ENCODE measurements at places on chromosomes 12 and 14.
A peak's percentile ranks its signal among the peaks of the same experiment; 100 is the strongest.

- no peak for DNase-seq
Measured at GRCh38 chr14:89415159-89415558, 1.9 kb downstream of the FOXN3 start.

DNA sequence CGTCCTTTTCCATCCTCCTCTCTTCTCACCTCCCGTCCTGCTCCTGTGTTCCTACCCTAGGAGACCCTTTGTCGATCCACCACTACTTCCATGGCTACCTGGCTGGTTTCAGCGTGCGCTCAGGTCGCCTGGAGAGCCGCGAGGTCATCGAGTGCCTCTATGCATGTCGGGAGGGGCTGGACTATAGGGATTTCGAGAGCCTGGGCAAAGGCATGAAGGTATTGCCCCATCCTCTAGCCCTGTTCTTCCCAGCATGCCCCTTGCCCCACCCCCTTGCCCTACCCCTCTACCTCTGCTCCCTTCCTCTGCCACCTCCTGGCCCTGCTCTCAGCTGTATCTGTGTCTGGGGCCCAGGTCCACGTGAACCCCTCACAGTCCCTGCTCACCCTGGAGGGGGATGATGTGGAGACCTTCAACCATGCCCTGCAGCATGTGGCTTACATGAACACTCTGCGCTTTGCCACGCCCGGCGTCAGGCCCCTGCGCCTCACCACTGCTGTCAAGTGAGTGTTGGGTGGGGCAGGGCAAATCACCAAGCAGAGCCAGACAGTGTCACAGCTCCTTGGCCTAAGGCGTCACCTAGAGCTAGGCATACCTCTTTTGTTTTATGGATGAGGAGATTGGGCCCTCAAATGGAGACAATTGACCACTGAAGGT lies 12.8 kb downstream of the CLSTN3 start:
- DNase-seq: no peak

- peak; percentile 6 for DNase-seq
Measured at GRCh38 chr14:93862265-93862664, 64.9 kb upstream of the FAM181A start.

DNA sequence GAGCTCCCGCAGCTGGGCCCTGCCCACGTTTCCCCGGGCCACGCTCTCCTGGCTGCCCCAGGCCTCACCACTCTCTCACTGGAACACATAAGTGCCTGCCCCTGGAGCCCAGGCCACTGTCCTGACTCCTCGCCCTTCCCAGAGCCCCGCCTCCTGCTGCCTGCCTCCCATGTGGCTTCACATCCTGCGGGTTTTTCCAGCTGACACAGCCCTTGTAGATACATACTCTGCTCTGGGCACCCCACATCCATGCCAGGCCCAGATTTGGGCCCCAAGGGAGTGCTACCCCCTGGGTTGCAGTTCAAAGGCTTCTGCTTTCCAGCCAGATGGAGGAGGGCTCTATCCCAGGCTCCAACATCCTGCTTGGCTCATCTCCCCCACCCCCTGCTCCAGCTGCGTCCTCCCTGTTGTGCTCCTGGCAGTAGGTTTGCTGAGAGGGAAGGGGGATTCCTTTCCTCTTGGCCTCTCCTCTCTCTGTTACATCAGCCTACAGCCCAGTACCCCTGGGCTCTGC lies 60.1 kb downstream of the TSPAN9 start:
- peak; percentile 81 for DNase-seq

GRCh38 chr14:23639891-23640523 lies 3.8 kb downstream of the DHRS2 start:
- DNase-seq: no peak

DNA sequence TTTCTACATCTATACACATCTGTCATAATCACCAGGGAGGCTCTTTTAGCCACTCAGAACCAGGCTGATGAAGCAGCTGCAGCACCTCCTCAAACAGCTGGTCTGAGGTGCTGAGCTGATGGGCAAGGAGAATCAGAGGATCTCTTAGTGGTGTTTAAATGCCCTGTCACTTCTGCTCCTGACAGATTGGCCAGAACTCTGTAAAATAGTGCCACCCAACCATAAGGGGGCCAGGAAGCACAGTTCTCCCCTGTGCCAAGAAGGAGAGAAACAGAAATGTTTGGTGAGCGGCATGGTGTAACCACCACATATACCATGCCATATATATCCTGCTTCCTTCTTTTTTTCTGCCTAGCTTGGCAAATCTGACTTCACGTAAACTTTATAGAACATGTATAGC lies 12.8 kb downstream of the SOCS2 start:
- DNase-seq: no peak

GRCh38 chr12:107650977-107651376 lies 34.6 kb upstream of the PWP1 start:
- DNase-seq: no peak

- DNase-seq: peak; percentile 62
Measured at GRCh38 chr14:74649673-74650072, 37.6 kb upstream of the LTBP2 start.

DNA sequence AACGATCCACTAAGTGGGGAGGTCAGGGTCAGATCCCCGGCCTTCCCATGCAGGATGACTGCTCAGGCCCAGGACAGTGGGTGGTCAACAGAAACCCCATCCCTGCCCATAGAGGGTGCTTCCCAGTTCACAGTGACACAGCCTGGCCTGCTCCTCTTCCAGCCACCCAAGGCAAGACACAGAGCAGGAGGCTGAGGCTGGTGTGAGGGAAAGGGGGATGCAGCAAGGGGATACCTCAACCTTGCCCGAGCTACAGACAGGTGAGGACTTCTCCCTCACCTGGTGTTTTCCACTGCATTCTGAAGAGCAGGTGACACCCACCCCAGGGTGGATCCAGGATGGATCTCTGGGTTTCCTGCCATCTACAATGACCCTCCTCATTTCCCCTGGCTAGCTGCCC lies 106.7 kb downstream of the KIF26A start:
- DNase-seq: peak; percentile 40

GRCh38 chr12:55957106-55957859 lies 8.6 kb downstream of the PMEL start:
- no peak for DNase-seq

DNA sequence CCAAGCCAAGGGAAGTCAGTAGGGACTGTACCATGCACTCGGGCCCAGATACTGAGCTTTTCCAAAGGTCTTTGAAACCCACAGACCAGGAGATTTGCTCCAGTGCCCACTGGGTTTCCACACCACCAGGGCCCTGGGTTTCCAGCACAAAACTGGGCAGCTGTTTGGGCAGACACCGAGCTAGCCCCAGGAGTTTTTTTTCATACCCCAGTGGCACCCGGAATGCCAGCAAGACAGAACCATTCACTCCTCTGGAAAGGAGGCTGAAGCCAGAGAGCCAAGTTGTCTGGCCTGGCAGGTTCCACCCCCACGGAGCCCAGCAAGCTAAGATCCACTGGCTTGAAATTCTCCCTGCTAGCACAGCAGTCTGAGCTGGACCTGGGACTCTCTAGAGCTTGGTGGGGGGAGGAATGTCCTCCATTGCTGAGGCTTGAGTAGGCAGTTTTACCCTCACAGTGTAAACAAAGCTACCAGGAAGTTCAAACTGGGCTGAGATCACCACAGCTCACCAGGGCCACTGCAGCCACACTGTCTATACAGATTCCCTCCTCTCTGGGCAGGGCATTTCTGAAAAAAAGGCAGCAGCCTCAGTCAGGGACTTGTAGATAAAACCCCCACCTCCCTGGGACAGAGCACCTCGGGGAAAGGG lies 793.7 kb downstream of the RPS29 start:
- DNase-seq: peak; percentile 60

- DNase-seq: no peak
Measured at GRCh38 chr12:51087818-51088217, 4.4 kb upstream of the CSRNP2 start.

DNA sequence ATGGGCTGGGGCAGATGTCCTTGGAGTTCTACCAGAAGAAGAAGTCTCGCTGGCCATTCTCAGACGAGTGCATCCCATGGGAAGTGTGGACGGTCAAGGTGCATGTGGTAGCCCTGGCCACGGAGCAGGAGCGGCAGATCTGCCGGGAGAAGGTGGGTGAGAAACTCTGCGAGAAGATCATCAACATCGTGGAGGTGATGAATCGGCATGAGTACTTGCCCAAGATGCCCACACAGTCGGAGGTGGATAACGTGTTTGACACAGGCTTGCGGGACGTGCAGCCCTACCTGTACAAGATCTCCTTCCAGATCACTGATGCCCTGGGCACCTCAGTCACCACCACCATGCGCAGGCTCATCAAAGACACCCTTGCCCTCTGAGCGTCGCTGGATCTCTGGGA lies 2.7 kb upstream of the SMIM41 start:
- no peak for DNase-seq

GRCh38 chr12:3350432-3350831 lies 140.6 kb upstream of the PRMT8 start:
- no peak for DNase-seq

GRCh38 chr12:95836185-95836609 lies 22.6 kb upstream of the SNRPF start:
- no peak for DNase-seq

- DNase-seq: peak; percentile 50
Measured at GRCh38 chr12:105676694-105677093, 346.2 kb downstream of the C12orf75 start.

DNA sequence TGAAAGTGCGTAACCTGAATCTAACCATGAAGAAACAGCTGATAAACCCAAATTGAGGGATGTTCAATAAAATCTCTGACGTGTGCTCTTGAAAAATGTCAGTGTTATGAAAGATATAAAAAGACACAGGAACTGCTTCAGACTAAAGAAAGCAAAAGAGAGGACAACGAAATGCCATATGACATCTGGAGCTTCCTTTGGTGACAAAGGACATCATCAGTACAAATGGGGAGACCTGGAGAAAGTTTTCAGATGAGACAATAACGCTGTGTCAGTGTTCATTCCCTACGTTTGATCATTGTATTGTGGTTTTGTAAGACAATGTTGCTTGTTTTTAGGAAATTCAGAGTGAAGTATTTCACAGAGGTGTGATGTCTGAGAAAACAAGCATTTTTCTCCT lies 125.9 kb upstream of the MAP1LC3B2 start:
- no peak for DNase-seq

DNA sequence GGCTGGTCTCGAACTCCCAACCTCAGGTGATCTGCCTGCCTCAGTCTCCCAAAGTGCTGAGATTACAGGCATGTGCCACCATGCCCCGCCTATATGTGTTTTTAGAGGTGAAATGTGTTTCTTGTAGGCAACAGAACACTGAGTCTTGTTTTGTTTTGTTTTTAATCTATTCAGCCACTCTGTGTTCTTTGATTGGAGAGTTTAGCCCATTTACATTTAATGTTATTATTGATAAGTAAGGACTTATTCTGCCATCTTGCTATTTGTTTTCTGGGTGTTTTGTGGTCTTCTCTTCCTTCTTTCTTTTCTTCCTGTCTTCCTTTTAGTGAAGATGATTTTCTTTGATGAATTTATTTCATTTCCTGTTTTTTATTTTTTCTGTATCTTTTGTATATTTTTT lies 29.6 kb downstream of the IFNG start:
- no peak for DNase-seq

DNA sequence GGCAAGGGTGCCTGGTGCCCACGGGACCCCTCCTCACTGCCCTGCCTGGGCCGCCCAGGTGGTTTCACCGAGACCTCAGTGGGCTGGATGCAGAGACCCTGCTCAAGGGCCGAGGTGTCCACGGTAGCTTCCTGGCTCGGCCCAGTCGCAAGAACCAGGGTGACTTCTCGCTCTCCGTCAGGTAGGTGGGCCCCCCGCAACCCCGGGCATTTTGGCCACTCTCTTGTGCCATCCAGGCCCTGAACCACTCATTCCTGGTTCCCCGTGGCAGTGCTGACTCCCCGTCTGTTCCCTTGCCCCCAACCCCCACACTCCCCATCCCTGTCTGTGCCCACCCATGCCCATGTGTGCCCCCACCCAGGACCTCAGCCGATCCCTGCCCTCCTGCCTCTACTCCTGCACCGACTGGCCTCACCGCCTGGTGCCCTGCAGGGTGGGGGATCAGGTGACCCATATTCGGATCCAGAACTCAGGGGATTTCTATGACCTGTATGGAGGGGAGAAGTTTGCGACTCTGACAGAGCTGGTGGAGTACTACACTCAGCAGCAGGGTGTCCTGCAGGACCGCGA lies 480 bp downstream of the PTPN6 start:
- DNase-seq: no peak

DNA sequence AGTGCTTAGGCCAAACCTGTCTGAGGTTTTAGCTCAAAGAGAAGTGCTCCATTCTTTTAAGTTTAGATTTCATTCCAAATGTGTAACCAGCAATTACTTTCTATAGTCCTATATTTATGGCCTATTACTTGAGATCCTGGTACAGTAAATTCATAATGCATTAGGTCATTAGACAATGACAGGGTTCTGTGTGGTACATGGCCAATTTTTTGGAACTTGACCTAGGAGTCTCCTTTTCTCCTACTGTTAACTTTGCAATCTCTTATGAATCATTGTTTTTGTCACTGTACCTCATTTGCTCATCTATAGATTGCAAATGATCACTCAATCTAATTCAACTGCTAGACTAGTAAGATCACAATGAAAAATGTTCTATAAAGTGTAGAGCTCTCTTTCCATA lies 136.7 kb downstream of the PDE3A start:
- no peak for DNase-seq

DNA sequence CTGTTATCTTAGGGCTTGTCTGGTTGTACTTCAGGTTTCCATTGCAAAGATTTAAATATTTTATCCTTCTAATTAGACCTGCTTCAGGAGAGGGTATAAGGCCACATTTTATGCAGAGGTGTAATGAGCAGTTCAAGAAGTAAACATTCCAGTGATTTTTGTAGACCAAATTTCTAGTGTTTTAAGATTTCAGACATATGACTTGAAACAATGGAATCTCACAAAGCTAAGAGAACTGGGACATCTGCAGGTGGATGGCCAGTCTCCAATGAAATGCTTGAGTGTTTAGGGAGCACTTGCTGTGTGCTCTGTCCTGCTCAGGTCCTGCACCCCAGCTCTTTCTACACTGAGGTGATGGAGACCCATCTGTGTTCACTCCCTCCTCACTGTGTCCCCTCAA lies 7.9 kb downstream of the C14orf132 start:
- no peak for DNase-seq

DNA sequence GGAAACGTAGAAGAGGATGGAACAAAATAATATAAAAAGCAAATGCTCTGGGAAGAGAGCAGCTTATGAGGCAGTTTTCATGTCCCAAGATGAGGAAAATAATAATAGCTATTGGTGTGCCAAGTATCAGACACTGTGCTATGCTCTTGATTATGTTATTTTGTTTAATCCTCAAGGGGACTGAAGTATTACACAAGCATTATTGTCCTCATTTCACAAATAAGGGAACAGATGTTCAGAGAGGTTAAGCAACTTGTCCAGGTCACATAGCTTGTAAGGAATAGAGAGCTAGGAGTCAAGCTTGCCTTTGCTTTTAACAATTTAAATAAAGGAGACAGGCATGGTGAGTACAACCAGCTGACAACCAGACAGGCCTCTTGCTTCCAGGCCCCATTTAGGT lies 26.9 kb upstream of the LTBP2 start:
- no peak for DNase-seq

GRCh38 chr12:76037130-76038103 lies 5.8 kb upstream of the PHLDA1 start:
- peak; percentile 70 for DNase-seq

GRCh38 chr12:119501052-119501451 lies 92.5 kb upstream of the TMEM233 start:
- no peak for DNase-seq

- no peak for DNase-seq
Measured at GRCh38 chr12:46407361-46407760, 34.8 kb upstream of the SLC38A2 start.
